Activated naive CD4-positive, alpha-beta T cell treated with Interleukin-2 at 50 U/mL for 16 hours (primary cell): ENCODE measurements at places on chromosomes 16 and 17.

DNA sequence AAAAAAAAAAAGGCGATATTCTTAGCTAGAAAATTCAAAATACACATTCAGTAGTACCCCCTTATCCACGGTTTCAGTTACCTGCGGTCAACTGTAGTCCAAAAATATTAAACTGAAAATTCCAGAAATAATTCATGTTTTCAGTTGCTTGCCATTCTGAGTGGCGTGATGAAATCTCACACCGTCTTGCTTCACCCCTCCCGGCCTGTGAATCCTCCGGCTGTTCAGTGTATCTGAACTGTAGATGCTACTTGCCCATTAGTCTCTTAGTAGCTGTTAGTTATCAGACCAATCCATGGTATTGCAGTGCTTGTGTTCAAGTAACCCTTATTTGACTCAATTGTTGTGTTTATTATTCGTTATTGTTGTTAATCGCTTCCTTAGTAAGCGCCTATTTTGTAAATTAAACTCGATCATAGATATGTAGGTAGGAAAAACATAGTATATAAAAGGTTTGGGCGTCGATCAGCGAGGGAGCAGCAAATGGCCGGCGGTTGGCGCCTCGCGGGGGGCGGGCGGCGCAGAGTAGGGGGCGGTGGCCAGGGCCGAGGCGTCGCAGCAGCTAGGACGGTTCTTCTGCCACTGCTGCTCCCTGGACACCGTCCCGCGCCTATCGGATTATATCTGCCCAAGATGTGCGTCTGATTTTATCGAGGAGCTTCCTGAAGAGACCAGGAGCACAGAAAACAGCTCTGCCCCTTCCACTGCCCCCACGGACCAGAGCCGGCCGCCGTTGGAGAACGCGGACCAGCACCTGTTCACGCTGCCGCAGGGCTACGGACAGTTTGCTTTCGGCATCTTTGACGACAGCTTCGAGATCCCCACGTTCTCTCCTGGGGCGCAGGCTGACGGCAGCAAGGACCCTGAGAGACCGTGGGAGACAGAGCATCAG, 39.8 kb upstream of the AKAP1 start:
- no peak for DNase-seq

- no peak for DNase-seq
Measured at GRCh38 chr17:45775148-45775547, 9.0 kb upstream of the CRHR1 start.

DNA sequence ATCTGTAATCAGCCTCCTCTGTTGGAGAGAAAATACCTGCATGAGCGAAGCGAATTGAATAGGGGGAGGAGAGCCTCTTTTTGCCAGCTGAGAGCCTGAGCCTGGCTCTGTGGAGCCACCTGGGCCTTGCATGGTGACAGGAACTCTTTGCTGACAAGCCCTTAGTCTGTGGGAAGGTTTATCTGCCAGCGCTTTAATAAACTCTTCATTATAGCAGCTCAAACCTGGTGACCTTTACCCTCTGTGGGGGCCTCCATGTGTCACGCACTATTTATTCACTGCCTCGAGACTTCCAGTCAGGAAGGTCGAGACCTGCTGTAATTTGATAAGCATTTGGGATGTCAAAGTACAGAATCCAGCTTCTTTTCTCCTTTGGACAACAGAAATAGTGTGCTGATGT, 282.6 kb downstream of the CBLN1 start:
- no peak for DNase-seq

DNA sequence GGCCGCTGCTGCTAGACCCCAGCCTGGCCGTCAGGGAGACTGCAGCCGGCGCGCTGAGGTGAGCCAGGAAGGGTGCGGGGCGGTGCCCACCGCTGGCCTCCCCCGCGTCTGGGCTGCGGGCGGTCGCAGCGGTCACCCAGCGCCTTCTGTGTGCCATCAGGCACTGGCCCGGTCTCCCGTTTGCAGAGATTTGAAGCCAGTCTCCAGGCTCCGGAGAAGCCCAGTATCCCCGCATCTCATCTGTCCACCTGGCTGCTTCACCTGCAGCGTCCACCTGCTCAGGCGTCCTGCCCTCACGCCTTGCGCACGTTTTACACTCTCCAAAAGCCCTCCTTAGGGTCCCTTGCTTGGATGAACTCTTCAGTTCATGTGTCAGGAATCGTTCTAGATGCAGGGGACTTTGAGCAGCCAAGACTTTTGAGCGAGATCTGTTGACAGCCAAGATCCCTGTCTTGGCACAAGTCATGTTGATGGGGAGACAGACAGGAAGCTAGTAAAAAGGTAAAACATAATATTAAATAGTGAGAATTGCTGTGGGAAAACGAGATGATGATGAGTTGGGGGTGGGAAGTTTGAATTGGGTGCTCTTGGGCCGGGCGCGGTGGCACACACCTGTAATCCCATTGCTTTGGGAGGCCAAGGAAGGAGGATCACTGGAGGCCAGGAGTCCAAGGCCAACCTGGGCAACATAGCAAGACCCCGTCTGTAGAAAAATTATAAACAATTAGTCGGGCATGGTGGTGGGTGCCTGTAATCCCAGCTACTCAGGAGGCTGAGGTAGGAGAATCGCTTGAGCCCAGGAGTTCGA, 916 bp downstream of the HEATR3 start:
- no peak for DNase-seq

- no peak for DNase-seq
Measured at GRCh38 chr17:67514998-67515397, 137.9 kb downstream of the PITPNC1 start.

GRCh38 chr16:11240636-11241473, 15.1 kb downstream of the SOCS1 start:
- no peak for DNase-seq

GRCh38 chr17:63956296-63956920, 16.3 kb downstream of the SCN4A start:
- DNase-seq = no peak

GRCh38 chr17:77889866-77890760, 68.4 kb upstream of the TNRC6C start:
- no peak for DNase-seq

GRCh38 chr16:12206098-12206748, 229.7 kb downstream of the SNX29 start:
- DNase-seq = no peak

- no peak for DNase-seq
Measured at GRCh38 chr17:72609501-72609900, 483.0 kb downstream of the SLC39A11 start.
